ENCODE measurements at places on chromosomes 4 and X.

GRCh38 chr4:140395668-140396067, 22.2 kb downstream of the SCOC start:
- DNase-seq = no peak

- DNase-seq = no peak
Measured at GRCh38 chrX:23855569-23855968, 52.2 kb downstream of the APOO start.

GRCh38 chrX:318068-318738, 393 bp downstream of the GTPBP6 start:
- DNase-seq = peak; percentile 95

GRCh38 chr4:8067274-8067936, 91.2 kb downstream of the ABLIM2 start:
- no peak for DNase-seq

GRCh38 chrX:103628386-103629317, at the start of gene TCEAL1:
Gene TCEAL1, plus strand, starts transcription at chrX:103628975. Its CDS starts 942 bp downstream, at chrX:103629917.
- no peak for DNase-seq

DNA sequence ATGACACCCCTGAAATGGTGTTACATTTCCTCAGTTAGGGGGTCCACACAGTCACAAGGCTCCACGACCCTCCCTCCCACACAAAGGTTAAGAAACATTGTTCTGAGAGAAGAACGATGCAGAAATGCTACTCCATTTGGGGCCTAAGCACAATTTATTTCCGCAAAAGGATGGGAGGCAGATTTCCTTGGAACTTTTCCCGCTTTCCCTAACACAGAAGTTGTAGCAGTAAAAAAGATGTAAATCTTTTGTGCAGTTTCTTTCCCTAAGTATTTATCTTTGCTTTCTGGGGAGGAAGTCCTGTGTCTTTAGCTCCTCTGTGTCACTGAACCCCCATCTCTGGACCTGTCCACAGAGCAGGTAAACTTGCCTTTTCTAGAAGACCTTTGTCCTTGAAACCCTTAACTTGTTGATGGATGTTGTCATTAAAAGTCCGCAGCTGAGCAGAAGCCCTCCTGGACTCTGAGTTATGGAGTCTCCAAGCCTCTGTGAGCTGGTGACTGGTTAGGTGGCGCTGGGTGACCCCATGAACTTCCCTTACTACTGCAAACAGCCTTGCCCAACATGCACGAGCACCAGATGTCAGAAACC, 67.2 kb upstream of the SHISA3 start:
- DNase-seq = no peak

DNA sequence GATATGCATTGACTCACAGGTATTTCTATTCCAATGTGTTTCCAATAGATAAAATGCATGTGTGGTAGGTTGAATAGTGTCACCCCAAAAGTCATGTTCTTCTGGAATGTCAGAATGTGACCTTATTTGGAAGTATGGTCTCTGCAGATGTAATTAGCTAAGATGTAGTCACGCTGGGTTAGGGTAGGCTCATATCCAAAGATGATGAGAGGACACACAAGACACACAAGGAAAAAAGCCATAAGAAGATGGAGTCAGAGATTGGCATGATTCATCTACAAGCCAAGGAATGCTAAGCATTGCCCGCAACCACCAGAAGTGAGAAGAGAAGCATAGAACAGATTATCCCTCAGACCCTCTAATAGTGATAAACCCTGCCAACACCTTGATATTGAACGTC, 17.5 kb downstream of the ZNF330 start:
- no peak for DNase-seq

- DNase-seq = no peak
Measured at GRCh38 chr4:109764789-109765402, 35.0 kb upstream of the PLA2G12A start.
